ENCODE measurements at places on chromosomes 16 and 17.

DNA sequence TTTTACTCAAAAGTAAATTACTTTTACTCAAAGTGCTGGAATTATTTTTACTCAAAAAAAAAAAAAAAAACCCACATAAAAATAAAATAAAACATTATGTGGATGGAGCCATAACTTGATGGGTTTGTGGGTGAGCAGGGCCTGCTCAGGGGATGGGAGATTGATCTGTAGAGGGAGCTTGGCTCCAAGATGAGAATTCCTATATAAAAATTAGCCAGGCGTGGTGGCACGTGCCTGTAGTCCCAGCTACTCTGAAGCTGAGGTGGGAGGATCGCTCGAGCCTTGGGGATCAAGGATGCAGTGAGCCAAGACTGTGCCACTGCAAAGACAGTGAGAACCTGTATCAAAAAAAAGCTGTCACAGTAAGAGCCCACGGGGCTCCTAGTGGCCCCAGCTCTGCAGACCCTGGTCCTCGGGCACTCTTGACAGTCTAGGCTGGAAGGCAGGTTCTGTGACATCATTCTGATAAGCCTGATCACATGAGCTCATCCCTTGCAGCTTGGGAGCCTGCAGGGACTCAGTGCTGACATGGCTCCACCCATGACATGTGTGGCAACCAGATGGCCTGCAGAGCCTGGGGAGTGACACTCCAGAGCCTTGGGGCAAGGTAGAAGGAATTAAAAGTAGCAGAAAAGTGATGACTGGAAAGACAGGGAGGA lies 42.5 kb downstream of the ST3GAL2 start:
- no peak for DNase-seq

DNA sequence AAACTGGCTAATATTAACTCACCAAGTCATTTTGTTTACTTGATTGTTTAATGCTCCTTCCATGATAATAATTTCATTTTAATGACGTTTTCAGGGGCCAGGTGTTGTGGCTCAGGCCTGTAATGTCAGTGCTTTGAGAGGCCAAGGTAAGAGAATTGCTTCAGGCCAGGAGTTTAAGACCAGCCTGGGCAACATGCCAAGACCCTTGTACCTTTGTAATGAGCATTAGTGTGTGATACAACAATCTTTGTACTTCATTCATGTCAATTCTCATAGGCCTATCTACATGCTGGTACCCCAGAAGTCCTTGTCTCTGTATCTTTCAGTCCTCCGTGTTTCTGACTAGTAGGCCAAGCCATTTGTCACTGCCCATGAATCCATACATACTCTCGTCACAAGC lies 296.9 kb downstream of the ZFHX3 start:
- DNase-seq = no peak

DNA sequence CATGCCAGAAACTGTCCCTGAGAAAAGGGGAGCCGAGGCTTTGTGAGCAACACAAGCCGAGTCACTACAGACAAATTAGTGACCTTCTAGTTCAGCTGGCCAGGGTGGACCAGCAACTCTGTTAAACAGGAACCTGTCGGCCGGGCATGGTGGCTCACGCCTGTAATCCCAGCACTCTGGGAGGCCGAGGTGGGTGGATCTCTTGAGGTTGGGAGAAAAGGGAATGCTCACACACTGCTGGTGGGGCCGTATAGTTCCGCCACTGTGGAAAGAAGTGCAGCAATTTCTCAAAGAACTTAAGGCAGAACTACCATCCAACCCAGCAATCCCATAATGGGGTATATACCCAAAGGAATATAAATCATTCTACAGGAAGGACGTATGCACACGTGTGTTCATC lies 67.8 kb downstream of the C16orf95 start:
- no peak for DNase-seq

DNA sequence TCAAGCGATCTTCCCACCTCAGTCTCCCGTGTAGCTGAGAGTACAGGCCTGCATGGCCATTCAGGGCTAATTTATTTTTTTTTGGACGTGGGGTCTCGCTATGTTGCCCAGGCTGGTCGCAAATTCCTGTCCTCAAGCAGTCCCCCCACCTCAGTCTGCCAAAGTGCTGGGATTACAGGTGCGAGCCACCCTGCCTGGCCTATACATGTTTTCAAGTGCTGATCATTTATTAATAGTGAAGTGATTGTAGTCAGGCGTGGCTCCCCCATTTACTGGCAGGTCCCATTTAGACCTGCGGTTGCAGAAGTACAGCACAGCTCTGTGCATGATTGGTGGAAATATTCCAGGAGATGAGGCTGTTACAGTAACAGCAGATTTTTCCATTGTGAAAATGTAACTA lies 8.4 kb downstream of the FOXK2 start:
- no peak for DNase-seq

DNA sequence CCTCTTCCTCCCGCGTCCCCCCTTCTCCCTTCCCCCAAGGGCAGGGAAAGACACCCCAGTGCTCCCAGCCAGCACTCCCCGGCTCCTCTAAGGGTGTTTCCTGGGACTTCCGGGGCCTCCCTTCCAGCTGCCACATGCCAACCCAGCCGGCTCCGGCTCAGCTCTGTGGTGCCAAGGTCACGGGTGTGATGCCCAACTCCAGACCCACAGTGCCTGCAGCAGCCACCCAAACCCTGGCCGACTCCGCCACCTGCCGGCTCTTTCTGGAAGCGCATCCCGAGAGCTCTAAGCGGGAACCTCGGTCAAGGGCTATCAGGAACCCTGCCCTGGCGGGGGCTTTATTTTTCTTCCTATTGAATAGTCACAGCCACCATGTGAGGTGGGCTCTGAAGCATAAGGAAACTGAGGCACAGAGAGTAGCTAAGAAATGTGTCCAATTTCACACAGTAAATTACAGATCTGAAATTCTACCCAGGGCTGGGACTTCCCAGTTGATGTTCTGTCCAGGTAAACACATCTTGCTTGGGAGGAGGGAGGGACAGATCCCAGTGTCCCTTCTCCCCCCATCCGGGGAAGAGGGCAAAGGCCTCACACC lies 3.3 kb upstream of the PPP1R1B start:
- DNase-seq = no peak

- DNase-seq = no peak
Observed at GRCh38 chr17:28166478-28166877, 124.0 kb downstream of the NLK start.

DNA sequence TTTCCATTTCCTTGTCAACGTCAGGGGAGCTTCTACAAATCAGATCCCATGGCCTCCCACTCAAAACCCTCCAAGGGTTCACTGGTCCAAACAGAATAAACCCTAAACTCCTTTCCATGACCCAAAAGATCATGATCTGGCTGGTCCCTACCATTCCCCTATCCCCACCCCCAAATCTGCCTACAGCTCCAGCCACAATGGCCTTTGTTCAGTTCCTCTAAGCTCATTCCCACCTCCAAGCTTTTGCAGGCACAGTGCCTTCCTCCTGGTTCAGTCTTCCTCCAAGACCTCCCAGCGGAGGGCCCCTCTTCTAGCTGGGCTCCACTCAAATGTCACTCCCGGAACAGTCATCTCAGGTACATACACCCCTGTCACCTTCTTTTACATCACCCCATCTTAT lies 2.0 kb downstream of the GPRC5B start:
- DNase-seq = no peak

GRCh38 chr16:49259330-49259729 lies 22.3 kb downstream of the CBLN1 start:
- DNase-seq = no peak

DNA sequence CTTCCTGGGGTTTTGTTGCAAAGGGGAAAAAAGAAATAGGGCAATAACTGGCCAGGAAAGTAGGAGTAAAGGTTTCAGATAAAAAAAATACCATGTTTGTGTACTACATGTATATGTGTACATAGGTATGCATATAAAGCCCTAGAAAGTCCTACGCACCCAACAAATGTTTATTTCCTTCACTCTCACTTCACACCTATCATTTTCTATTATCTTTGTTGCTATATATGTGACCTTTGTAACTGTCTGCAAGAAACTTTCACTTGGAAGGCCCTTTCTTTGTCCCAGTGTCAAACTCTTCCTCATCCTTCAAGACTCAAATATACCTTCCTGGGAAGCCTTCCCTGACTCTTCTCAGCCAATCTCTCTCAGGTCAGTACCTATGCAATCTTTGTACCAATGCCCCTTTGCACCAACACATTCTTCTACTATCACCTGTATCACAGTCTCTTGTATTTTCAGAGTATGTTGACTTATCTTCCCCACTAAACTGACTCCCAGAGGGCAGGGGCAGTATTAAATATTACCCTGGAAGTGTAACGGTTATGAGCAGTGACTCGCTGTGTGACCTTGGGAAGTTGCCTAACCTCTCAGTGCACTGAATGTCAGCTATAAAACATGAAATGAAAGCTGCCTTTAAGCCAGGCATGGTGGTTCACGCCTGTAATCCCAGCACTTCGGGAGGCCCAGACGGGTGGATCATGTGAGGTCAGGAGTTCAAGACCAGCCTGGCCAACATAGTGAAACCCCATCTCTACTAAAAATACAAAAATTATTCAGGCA lies 6.5 kb downstream of the XPO6 start:
- DNase-seq = no peak

DNA sequence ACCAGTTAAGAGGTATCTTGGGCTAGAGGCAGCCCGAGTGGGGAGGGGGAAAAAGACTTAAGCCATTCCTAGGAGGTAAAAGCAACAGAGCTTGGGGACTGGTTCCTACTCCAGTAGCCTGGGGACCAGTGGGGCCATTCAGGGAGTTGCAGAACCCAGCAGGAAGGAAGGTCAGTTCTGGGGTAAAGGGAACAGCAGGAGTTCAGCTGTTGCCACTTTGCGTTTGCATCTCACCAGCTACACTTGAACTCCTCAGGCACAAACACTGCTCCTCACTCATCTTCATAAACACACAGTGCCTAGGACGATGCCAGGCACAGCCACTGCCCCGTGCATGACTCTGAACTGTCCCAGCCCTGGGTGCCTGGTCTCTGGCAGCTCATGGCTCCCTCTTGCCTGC lies 4.0 kb downstream of the HAP1 start:
- DNase-seq = no peak

DNA sequence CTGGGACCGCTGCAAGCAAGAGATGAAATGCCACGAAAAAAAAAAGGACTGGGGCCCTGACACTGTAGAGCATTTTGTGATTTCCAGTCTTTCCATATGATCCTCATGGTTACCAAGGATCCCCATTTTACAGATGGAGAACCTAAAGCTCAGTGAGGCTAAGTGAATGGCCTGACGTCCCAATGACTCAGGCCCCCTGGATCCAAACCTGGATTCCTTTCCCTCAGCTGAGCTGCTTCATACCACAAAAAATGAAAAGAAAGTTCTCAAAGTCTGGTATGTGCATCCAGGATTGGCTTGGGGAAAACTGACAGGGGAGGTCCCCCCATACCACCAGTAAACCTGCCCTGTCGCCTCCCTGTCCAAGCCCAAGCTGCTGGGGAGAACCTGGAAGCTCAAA lies 80.5 kb downstream of the TEX14 start:
- no peak for DNase-seq

DNA sequence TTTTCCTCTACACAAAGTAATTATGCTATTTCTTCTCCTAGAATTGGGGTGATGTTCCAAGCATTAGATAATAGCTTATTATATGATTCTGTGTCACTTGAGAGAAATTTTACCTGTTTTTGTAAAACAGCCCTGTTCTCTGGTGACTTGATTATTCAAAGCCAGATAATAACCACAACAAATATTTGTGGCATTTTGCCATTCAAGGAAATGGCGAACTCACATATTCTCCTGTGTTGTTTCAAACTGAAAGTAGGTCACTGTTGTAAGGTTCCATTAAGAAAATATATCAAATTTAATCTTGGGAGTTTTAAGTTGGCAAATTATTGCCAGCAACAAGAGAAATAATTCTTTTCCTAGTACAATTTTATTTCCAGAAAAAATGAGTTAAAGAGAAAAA lies 124.8 kb downstream of the STXBP4 start:
- DNase-seq = no peak

Measured in retinal pigment epithelial cell (primary cell).